Occipital lobe (tissue), 3 donors: ENCODE measurements at places on chromosomes 12 and 14. TPM values are rescaled to one million over a fixed set of nuclear protein-coding genes. Genes with fewer than 3 reads are reported as not detected.

The PMCH gene
- total RNA-seq: not detected

The ATG2B gene
- 34.2 TPM for total RNA-seq

The PYGL gene
- total RNA-seq: 9.4 TPM

The TAS2R19 gene
- total RNA-seq: 28.7 TPM

The CCDC38 gene
- 0.16 TPM for total RNA-seq
